AG08396 (cell line): ENCODE measurements at places on chromosomes 6 and 20.

DNA sequence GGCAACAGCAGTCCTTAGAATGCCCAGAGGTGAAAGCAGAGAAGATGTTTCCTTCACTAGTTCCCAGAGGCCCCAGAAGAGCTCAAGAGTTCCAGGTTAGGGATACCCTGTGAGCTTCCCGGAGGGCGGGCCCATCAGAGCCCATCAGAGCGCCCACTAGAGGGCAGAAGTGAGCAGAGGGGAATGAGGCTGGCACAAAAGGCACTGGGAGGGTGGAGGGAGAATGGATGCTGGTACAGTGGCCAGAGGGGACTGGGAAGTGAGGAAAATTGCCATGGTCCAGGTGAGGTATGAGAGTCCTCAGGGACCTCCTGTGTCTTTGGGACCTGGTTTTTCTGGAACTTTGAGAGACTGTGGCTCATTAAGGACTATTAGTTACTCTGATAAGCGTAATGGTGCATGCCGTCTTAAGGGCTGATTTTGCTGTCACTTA lies 57.3 kb downstream of the LINC00237 start:
- DNase-seq = peak; percentile 31

GRCh38 chr6:44179072-44179536 lies 20.5 kb downstream of the CAPN11 start:
- DNase-seq = no peak

DNA sequence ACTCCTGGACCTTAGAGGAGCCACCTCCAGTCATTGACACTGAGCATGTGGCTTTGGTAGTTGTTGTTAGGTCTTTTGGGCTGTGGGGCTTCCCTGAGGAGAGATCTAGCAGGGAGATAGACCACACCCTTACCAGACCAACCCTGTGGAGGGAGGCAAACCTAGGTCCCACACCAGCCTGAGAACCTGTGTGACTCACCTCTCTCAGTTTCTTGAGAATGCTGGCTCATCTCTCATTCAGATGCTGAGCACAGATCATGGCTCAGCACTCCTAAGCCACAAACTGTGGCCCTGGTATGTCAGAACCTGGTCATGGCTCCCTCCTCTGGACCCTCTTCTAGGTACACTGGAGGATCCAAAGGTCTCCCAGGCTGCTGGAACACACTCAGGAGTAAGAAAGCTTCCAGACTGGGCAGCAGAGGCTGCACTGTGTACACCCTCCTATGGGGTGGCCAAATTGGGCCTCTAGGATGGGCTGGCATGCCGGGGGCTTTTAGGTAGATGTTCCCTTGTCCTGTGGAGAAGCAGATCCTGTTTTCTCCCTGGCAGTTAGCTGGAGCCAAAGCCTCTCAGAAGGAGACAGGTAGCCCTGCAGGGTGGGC lies 1294.5 kb downstream of the KHDRBS2 start:
- no peak for DNase-seq

DNA sequence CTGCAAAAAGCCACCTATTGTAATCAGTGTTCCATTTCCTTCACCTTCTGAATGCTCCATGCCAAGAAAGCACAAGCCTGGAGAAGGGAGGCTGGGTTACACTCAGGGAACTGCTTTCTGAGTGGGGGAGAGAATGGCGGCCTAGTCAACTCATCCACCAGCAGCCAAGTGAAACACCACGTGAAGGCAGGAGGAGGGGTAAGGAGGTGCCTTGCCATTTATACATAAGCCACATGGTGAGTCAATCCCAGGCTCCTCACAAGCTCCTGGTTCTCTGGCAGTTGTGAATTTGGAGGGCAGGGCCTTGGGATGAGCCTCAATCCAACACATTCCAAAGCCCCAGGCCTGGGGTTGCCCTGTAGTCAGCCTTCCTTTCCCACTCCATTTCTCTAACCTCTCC lies 149.4 kb downstream of the CD24 start:
- DNase-seq = no peak

DNA sequence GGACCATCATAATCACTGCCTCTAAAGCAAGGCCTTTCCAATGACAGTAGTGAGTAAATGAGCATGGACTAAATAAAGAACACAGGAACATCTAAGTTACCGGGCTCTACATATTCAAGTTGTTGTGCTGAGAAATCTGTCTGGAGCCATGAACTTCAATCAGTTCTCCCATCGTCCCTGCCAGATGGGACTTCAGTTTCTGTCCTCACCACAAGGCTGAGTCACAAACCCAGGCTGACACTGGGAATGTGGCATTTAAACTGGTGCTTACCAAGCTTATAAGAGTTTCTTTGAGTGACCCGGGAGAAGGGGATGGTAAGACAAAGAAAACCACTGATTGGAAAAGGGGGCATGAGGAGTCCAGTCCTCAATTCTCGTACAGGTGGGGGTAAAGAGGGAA lies 497.0 kb downstream of the MAFB start:
- no peak for DNase-seq

- DNase-seq = no peak
Measured at GRCh38 chr6:49454787-49455709, 8.0 kb downstream of the MMUT start.

- DNase-seq = no peak
Measured at GRCh38 chr6:84769306-84769705, 4.9 kb upstream of the TBX18 start.

DNA sequence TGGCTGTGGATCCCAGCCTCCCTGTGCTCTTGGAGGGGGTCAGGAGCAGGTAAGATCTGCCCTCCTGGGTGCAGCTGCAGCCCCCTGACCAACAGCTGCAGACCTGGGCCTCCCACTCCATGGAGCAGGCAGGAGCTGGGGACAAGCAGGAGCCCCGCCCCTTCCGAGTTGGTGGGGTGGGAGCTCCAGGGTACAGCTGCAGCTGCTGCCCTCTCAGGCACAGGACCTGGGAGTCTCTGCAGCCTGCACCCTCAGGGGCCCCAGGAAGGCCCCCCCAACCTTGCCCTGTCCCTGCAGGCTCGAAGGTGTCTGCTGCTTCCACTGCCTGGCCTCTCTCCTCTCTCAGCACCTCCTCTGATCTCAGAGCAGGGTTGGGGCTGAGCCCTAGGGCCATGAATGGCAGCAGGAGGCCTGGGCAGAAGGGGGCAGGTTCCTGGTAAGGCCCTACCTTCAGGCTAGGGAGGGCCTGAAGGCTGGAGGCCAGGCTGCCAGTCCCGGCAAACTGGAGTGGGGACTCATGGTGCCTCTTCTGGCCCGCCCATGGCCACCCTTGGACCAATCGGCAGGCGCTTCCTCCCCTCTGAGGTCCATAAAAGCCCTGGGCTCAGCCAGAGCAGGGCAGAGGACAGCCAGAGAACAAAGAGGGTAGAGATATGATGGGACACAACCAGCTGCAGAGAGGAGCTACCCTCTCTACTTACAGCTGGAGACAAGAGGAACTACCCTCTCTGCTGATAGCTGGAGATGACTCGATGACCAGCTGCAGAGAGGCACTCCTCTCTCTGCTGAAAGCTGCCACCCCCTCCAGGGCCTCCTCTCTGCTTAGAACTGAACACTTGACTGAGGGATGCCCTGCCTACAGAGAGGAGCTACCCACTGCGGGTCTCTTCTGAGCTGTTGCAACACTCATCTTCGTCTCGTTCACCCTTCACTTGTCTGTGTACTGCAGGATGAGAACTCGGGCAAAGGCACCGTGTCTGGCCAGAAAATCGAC lies 7.8 kb upstream of the PACSIN1 start:
- DNase-seq = no peak

DNA sequence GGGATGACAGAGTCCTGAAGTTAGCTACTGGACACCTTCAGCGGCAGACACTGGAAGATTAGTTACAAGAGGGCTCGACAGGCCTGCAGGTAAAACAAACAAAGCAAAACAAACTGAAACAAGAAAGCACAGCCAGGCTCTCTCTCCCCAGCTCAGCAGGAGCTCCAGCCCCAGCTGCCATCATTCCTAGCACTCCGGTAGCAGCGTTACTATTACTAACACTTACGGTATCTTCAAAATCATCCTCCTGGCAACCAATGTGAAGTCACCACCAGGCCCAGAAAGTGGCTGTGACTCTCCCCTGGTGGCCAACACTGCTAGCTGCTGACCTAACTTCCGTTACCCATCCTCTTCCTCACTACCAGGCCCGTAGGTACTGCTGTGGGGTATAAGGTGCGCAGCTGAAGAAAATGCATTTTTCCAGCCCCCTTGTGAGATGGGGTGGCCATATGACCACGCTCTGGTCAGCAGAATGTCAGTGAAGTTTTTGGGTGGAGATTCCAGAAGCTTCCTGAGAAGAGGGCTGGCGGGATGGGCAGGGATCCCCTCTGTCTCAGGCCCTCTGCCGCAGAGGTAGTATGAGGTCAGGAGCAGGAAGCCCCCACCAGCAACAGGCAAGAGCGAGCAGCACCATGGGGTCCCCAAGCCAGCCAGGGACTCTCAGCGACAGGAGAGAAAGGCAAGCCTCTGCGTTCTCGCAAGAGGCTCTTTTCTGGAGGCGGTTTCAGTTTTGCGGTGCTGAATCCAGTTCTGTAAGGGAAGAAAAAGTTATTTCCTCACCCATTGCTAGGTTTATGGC lies 37.4 kb upstream of the TBXT start:
- no peak for DNase-seq

DNA sequence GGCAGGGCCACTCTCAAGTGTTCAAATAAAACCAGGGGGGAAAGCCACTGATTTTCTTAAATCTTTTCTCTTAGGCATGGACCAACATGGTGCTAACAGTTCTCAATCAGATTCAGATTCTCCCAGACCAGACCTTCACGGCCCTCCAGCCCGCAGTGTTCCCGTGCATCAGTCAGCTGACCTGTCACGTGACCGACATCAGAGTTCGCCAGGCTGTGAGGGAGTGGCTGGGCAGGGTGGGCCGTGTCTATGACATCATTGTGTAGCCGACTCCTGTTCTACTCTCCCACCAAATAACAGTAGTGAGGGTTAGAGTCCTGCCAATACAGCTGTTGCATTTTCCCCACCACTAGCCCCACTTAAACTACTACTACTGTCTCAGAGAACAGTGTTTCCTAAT lies 41.5 kb upstream of the SMIM28 start:
- no peak for DNase-seq

DNA sequence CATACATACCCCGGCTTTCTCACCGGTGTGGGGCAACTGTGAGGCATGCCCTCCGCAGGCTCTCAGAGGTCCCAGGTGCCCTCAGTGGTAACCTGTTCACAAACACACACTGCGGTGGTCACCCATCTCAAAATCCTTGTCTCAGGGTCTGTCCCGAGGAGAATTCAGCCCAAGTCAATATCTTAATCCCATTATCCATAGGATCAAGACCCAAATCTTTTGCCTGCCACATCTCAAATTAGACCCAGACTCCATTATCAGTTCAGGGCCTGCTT lies 140.8 kb downstream of the CDC5L start:
- no peak for DNase-seq

GRCh38 chr20:54228841-54229240 lies 21.0 kb downstream of the PFDN4 start:
- DNase-seq = no peak

- no peak for DNase-seq
Measured at GRCh38 chr6:139508576-139508975, 134.1 kb upstream of the CITED2 start.

- DNase-seq = no peak
Measured at GRCh38 chr20:44231193-44231592, 15.9 kb upstream of the GDAP1L1 start.

DNA sequence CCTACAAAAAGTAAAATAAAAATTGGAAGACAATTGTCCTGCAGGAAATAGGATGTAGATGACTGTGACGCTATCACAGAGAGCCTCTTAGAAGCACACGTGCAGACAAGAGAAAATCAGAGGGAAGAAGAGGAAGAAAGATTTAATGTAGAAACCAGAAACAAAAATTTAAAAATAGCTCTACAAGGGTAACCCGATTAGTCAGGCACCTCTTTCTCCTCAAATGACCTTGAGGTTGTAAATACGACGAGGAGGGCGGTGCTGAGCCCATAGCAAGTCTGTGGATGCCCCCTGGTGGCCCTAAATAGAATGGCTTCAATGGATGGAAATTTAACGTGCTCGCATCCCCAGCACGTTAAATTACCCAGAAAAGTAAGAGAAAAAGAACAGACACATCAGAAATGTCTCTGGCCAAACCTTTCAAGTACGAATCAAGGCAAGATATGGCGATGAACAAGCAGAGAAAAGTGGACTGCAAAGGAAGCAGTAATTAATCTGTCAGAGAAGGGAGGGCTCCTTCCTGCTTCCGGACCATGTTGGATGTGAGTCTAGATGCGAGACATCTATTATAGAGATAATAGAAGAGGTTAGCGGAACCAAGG lies 4.2 kb upstream of the PRPH2 start:
- peak; percentile 87 for DNase-seq

DNA sequence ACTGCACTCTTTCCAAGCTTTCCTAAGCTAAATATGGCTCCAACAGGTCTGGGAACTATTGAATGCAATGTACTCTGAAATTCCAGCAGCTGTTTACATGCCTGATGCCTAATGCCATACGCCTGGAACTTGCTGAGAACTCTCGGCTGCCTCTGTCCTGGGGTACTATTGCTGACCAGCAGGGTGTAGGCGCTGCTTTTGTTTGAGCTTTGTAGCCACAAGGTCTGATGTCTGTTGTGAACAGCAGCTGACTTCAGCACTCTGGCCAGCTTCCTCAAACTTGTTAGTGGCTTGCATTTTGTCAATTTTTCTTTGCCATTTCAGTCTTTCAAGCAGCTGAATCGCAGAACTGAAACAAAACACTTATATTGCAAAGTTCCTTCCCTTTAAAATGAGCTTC lies 26.7 kb downstream of the SAYSD1 start:
- peak; percentile 71 for DNase-seq

GRCh38 chr6:6803180-6803977 lies 214.9 kb downstream of the LY86 start:
- no peak for DNase-seq

DNA sequence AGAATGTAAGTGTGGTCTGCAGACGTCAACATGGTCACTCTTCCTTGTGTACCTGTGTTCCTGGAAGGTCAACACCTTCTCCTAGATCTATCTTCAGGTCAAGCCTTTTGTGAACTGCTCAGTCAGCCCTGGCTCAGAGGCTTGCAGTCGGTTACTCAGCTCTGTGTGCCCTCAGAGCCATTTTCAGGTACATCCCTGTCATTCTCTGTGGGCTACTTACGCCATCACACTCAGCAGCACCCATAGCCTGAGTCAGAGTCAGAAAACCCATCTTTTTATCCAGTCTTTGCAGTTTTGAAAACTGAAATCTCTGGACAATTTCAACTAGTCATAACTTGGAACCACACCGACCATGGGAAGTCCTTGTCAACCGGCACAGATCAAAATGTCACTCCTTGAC lies 35.3 kb downstream of the TGM3 start:
- DNase-seq = no peak

- no peak for DNase-seq
Measured at GRCh38 chr20:16124911-16125776, 448.1 kb downstream of the KIF16B start.

DNA sequence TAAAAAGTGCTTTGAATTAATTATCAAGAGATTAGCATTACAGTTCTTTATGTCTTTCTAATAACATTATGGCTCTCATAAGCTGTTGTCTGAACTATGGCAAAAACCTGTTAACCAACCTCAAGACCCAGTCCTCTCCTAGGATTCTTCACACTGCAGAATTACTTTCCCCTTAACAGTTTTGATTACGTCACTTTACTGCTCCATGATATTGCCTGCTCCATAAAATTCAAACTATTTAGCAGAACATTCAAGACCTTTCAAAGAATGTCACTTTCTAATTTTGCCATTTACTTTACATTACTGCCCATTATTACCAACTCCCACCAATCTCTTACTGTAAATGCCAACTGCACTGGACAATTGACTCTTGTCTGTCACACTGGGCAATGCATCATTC lies 843.5 kb downstream of the PHF3 start:
- no peak for DNase-seq
